Vagina (tissue), 2 donors: ENCODE measurements at places on chromosomes 4 and X.

DNA sequence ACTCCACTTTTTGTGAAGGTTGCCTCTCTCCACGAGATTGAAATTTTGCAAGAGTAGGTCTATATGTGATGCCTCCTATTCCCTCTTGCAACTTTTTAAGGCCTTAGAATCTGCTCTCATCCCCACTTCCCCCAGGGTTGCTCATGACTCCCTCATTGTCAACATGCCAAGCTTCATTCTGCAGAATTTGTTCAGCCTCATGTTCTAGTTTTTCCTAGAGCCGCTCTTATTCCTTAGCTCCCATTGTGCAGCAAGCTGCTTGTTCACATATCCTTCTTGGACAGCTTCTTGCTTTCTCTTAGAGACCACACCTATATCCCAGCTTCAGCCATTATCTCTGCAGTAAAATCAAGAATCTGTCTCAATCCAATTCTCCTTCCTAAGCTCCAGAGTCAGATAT, 82.4 kb downstream of the CNGA2 start:
- peak; percentile 22 for DNase-seq

- DNase-seq, result peak; percentile 64
These were observed 58.0 kb downstream of the SLC2A9 start for GRCh38 chr4:9963328-9963727.

- no peak for DNase-seq
These were observed 331.8 kb upstream of the TENM3 start for GRCh38 chr4:181911420-181911819.

DNA sequence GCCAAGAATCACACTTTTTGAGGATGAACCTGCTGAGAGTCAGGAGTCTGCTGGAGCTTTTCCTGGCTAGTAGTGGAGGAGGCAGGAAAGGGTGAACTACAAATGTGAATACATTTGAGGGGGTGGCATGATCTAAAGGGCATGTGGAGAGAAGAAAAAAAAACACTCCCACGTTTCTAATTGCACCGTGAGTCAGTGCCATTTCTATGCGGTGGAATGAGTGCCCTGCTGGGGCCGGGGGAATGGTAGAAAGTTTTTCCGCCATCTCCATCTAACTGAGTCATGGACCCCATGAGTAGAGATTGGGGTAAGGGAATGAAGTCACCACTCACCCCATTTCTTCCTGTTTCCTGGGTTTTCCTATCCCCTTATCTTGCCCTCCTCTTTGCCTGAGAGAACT, 19.8 kb downstream of the BEX3 start:
- no peak for DNase-seq

DNA sequence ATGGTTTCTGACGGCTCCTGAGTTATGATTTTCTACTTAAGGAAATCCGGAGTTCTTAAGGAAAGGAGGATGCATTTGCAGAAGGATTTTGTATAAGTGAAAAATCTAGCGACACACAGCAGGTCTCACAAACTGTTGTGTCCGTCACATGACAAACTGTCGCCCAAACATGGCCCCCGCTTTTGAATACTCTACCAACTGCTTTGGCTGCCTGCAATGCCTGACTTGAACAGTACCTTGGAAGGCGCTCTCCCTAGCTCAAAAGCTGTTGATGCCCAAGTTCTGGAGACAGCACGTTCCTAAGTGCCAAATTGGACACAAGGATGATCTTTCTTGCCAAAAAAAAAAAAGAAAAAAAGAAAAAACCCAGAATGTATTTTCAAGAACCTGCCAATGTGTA, 103.2 kb downstream of the ENPP6 start:
- no peak for DNase-seq

DNA sequence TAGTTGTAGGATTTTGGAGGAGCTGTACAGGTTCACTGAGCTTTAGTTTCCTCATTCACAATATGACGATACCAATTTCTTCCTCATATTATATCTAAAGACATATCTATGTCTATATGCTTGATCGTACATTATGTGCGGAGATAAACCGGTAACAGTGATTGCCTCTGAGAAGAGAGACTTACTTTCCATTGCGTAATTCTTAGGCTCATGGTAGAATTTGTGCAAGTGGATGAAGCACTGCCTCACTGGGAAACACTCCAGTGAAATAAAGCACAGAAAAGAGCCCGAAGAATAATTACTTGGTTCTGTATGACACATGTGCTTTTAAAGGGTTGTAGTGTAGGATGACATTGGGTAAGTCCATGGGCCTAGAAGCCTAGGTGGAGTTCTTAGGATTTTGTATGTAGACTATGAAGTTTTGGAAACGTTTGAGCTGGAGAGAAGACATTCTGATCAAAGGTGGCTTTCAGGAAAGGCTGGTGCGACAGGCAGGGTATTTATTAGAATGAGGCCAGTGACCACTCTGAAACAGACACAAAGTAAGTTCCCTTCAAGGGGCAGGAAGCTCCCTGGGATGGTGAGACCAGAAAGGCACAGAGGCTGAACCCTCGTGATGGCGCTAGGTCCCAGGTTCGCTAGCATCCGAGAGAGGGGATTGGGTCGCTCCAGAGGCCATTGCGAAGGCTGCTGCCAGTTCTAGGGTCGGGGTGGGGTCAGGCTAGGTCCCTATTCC, 649 bp upstream of the VBP1 start:
- DNase-seq, result no peak

DNA sequence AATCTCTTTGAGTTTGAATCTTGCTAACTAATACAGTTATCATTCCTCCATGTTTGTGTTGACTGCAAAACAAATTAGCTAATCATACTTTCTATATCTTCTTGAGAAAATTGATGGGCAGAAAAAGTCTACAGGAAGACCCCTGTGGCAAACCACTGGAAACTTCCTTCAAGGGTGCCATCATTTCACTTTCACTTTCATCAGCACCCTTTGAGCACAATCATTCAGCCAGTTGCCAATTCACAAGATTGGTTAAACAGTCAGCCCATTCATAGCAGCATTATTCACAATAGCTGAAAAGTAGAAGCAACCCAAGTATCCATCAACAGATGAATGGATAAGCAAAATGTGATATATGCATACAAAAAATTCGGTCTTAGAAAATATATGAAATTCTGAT, 101.5 kb downstream of the CCDC160 start:
- no peak for DNase-seq

GRCh38 chr4:10354225-10354624, 103.0 kb downstream of the ZNF518B start:
- DNase-seq, result no peak

DNA sequence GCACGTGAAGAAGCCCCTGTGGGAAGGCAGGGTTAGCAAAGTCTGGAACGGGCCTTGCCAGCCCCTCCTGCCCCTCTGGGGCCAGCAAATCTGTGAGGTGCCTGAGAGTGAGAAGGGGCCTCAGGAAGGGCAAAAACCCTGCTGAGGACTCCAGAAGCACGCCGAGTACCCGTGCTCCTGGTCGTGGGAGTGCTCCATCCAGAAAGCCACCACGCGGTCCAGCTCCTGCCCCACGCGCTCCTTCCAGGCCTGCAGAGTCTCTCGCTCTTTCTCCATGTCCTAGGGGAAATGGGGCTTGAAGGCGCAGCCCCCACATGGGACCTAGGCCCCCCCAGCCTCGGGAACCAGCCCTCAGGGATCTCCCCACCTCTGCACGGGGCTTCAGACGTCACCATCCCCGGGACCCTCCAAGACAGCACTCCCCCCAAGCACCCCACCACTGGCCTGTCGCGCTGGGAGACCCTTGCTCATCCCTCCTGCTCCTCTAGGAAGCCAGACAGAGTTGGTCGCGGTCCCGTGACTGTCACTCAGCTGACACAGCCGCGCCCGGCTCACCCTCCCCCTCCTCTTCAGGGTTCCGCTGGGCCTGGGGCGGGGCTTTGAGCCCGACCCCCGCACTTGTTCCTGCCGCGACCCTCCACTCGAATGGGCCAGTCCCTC, at the start of gene RENBP:
RENBP (minus strand) TSS at position 504 of the 660 bp plus-strand sequence; CDS start at position 471, 33 bp downstream.
- DNase-seq, result no peak

GRCh38 chr4:37971202-37971601, 11.0 kb downstream of the PTTG2 start:
- DNase-seq, result no peak

- DNase-seq, result no peak
These were observed 1.5 kb downstream of the ADRA2C start for GRCh38 chr4:3767570-3768288.
